ENCODE measurements at places on chromosomes 4 and X. TPM values are rescaled to one million over a fixed set of nuclear protein-coding genes. Genes with fewer than 3 reads are reported as not detected.

TEX13D gene
- total RNA-seq, result not detected

STK32B gene
- total RNA-seq, result 19.1 TPM

TGIF2LX gene
- not detected for total RNA-seq

DNA sequence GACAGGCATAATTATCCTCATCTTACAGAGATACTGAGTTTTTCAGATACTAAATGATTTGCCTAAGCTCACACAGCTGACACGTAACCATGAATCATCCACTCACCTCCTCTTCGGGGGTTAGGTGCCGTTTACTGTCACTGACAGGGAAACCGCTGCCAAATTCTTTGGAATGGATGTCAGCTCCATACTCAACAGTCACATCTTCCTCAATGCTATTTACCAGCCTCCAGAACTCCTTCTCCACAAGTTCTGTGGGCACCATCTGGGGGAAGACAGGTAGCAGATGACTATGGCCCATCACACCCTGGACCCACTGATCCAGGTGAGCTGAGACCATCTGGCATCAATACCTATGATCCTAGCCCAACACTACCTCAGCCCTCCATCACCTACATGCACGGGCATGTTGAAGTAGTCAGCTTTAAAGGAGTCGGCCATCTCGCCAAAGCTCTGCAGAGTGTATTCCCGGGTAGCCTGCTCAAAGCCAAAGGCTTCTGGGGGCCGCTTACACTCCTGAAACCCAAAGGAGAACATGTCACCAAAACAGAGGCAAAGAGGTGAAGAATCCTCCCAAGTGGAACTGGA is 13.5 kb downstream of the KDM5C start:
- DNase-seq, result no peak

- DNase-seq, result no peak
Measured at GRCh38 chrX:70336767-70337166, 46.9 kb downstream of the KIF4A start.

- no peak for DNase-seq
Measured at GRCh38 chrX:108772549-108772948, 36.2 kb upstream of the IRS4 start.

DNA sequence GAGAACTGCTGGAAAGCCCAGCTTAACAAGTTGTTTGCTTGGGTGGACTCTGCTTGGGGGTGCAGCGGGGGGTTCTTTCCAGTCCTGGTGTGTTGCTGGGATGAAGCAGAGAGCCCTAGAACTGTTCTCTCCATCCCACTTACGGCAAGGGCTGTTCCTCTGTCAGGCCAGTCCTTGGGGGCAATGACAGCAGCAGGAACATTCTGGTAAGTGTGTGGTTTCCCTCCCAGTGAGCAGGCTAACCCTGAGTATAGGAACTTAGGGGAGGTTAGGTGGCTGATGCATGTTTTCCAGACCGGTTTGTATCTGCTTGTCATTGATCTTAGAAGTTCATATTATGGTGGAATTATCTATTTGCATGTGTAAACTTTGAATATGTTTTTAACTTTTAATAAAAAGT is 46.9 kb upstream of the TLR2 start:
- no peak for DNase-seq

DNA sequence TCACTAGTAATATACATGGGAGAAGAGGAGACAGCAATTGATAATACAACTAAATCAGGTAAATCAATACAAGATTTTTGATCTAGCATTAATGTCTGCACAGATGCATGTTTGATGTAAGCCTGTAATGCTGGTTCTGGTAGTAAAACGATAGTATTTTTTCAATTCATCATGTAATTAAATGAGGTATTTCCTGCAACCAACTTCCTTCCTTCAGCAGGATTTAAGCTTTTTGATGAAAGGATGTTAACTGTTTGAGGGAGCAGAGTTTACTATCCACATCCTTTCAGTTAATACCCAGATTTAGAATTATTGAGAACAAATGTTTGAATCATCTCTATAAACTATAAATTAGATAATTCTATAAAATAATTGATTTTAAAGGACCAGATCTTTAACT is 31.4 kb upstream of the NFKB1 start:
- no peak for DNase-seq

DNA sequence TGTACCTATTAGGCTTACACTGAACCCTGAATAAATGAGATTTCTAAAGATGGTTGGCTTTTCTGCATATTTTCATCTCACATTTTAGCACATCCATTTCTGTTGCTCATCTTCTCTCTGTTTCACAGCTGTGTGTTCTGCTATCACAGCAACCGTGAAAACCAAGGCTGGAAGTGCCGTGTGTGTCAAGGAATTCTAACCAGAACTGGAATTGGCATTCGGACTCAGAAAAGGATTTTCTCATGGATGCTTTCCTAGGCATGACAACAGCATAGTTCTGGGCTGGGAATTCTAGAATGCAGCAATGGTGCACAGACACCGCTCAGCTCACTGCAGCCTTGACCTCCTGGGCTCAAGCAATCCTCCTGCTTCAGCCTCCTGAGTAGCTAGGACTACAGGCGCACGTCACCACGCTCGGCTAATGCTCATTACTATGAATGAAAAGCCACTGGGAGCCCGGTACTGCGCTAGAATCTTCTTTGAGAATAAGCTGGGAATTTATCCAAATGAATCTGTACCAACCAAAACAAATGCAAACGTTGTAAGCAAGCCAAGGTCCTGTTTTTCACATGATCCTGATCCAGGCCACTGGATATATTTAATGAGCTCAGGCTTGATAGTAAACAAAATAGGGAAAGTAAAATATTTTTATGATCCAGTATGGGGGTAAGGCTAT is 105.2 kb downstream of the RBM47 start:
- no peak for DNase-seq

DNA sequence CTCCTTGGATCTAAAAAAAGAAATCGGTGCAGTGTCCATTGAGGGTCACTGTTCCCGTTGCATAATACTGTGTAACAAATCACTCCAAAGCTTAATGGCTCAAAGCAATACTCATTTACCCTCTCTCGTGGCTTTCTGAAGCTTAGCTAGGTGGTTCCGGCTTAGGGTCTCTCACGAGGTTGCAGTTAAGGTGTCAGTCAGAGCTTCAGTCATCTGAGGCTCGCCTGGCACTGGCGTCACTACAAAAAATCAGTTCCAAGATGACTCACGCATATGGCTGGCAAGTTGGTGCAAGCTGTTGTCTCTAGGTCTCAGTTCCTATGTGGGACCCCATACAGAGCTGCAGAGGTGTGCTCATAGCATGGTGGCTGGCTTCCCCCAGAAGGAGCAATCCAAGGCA is 91.0 kb downstream of the BEND2 start:
- DNase-seq, result no peak

DNA sequence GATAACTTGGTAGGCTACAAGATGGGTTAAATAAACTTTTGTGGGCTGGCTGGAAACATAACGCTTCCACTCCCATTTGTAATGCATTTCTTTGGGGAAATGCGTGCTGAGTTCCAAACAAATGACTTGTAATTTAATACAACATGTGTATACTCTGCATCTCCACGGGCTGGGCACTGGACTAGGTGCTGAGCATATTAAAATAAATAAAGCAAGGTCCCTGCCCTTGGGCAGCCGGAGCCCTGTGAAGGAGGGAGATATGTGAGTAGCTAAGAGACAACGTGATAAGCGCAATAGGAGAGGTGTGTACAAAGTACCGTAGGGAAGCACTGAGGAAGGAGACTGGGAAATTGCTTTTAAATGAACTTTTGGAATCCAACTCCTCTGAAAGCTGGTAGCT is 147.2 kb upstream of the RBPJ start:
- no peak for DNase-seq

DNA sequence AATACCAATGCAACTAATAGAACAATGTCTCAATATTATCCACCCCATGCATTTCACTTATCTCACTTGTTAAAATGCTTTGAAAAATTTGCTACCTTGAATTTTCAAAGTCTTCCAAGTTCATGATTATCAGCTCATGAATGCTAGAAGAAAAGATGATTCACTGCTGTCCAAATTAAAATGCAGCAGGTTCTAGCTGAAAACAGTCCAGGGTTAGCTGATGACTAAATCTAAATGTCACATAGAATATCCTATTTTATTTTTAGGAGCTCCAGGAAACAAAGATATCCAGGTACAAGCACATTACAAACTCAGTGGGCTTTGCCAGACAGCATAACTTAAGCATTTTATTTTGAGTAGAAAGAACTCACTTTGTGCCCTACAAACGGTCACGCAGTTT is 38.0 kb upstream of the SPARCL1 start:
- no peak for DNase-seq

DNA sequence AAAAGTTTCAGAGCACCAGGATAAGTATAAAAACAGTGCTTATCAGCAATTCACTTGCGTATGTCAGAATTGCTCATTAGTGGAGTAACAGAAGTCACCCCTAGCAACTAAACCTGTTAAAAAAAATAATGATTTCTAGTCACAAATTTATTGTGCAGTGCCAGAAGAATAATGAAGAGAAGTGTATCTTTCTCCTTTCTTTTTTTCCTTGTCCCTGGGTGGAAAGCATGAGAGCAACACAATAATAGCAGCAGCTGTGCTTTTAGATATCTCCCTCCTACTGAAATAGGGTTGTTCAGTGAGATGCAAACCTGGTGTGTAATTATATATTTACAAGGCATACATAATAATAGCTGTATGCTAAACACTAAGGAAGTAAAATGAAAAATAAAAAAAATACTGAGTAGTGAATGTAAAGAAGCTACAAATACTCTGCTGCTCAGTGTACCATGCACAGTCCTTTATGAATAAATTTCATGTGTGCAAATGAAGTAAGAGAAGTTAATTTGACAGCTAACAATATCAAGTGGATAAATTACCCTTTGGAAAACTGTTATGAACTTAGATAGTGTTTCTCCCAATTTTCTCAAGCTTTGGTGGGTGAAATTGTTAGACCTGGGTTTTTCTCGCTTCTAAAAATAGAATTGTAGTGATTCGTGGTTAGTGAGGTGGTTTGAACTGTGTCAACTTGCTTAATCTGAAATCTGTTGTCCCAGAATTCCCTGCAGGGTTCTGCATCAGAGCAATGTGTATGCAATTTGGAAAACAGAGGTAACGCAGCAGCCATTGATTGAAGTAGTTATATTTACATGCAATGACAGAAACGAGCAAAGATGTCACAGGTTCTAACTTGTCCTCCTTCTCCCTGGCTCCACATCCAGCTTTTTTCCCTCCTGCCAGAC is 125.7 kb upstream of the NDST3 start:
- no peak for DNase-seq

Measured in cerebellum (tissue), 4 donors.